ENCODE measurements at places on chromosomes 11 and 22.

- no peak for DNase-seq
Measured at GRCh38 chr22:45181766-45182165, 18.0 kb downstream of the NUP50 start.

GRCh38 chr11:59145534-59145933, 2.9 kb downstream of the FAM111A start:
- DNase-seq, result no peak

GRCh38 chr11:69721745-69722144, 17.9 kb upstream of the FGF19 start:
- no peak for DNase-seq

- DNase-seq, result no peak
Measured at GRCh38 chr11:97965849-97966646, 1054.7 kb upstream of the CNTN5 start.

GRCh38 chr11:76119779-76120178, 86.5 kb downstream of the WNT11 start:
- peak; percentile 37 for DNase-seq

- DNase-seq, result no peak
Measured at GRCh38 chr11:59138643-59139042, 4.0 kb upstream of the FAM111A start.

- DNase-seq, result no peak
Measured at GRCh38 chr11:132535830-132536229, 996.5 kb downstream of the OPCML start.

- no peak for DNase-seq
Measured at GRCh38 chr22:29041408-29041807, 20.2 kb downstream of the C22orf31 start.

- DNase-seq, result no peak
Measured at GRCh38 chr22:21455334-21456089, 11.7 kb upstream of the TMEM191C start.

DNA sequence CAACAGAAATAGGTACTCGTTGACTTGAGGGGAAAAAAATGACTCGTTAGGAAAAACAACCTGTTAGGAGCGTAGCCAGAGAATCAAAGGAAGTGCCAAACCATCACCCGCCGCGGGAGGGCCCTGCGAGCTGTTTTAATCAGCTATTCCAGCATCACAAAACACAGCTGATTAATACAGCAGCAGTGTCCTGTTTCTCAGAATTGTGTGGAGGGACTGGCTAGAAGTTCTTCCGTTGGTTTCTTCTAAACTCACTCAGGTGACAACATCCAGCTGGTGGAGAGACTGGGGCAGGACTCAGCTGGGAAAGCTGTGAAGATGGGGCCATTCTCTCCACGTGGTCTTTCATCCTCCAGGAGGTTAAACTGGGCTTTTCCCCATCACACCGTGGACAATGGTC, 28.0 kb downstream of the HSPA8 start:
- DNase-seq, result no peak

DNA sequence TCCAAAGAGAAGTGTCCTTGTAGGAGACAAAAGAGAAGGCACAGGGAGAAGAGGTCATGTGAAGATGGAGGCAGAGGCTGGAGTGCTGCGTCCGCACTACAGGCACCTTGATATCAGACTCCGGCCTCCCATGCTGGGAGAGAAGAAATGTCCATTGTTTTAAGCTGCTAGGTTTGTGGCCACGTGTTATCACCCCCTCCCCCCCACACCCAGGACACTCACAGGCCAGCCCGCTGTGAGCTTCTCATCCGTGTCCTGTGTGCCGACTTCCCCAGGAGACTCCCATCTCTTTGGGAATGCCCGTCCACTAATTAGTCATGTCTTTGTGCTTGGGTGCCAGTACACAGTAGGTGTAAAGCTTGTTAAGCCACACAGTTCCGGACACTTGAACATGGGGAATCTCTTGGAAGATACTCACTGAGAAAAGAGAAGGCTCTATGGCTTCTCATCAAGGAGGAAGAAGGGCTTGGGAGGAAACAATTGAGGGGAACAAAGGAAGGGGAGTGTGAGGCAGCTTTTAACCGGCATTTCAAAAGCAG, 1234.7 kb downstream of the TBC1D22A start:
- DNase-seq, result no peak

- DNase-seq, result peak; percentile 57
Measured at GRCh38 chr11:12693479-12694182, 19.4 kb downstream of the TEAD1 start.

- no peak for DNase-seq
Measured at GRCh38 chr11:17230867-17231851, 23.4 kb upstream of the PIK3C2A start.

DNA sequence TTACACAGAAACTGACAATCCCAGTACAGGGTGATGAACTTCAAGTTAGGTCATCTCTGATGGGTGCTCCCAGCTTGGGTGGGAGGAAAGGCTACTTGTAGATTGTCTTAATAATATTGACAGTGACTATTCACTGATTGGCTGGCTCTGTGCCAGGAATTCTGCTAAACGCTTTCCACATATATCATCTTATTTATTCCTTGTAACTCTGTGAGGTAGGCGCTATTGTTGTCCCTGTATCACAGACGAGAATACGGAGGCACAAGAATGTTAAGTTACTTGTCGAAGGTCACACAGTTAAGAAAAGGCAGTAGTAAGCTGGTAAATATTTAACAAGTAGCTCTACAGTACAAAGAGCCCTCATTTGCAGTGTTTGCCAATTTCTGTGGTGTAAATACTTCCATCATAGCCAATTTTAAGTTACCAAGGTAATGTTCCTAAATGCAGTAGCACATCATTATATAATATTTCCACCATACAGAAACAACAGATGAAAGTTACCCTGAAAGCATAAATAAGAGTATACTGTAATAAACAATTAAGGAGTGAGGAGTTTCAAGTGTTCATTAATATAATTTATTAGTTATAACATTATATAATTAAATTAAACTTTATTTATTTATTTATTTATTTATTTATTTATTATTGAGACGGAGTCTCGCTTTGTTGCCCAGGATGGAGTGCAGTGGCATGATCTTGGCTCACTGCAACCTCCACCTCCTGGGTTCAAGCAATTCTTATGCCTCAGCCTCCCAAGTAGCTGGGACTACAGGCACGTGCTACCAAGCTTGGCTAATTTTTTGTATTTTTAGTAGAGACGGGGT, 11.5 kb upstream of the TIMP3 start:
- no peak for DNase-seq

GRCh38 chr11:2778630-2779498, 79.1 kb upstream of the KCNQ1OT1 start:
- peak; percentile 85 for DNase-seq
